ENCODE measurements at places on chromosomes 4 and X. TPM values are rescaled to one million over a fixed set of nuclear protein-coding genes. Genes with fewer than 3 reads are reported as not detected.

CT45A3 gene
- not detected for total RNA-seq

NEIL3 gene
- total RNA-seq = 0.08 TPM

SPIN2B gene
- total RNA-seq = 3.2 TPM

PCDH19 gene
- 0.35 TPM for total RNA-seq

GLRA3 gene
- total RNA-seq = not detected

WDR1 gene
- 69.5 TPM for total RNA-seq

MYOZ2 gene
- total RNA-seq = not detected

FOXR2 gene
- not detected for total RNA-seq

S100G gene
- not detected for total RNA-seq

CSAG3 gene
- not detected for total RNA-seq

ELOVL6 gene
- 35.0 TPM for total RNA-seq

HERC5 gene
- 1.4 TPM for total RNA-seq

TKTL2 gene
- total RNA-seq = not detected

ATP2B3 gene
- total RNA-seq = not detected

TRO gene
- 0.70 TPM for total RNA-seq

DNAAF6 gene
- total RNA-seq = not detected

PNMA5 gene
- total RNA-seq = not detected

PQBP1 gene
- 31.3 TPM for total RNA-seq

HPGDS gene
- total RNA-seq = 0.10 TPM

TMPRSS11B gene
- total RNA-seq = not detected

EREG gene
- total RNA-seq = 0.18 TPM

NR0B1 gene
- not detected for total RNA-seq

NDNF gene
- 1.1 TPM for total RNA-seq

HPGD gene
- 84.3 TPM for total RNA-seq

GLOD5 gene
- 3.1 TPM for total RNA-seq

TKTL1 gene
- total RNA-seq = not detected

All from left lobe of liver (tissue), 2 donors.